ENCODE measurements at places on chromosomes 13 and 19.

- DNase-seq, result no peak
Measured at GRCh38 chr13:80131204-80131603, 209.7 kb downstream of the SPRY2 start.

DNA sequence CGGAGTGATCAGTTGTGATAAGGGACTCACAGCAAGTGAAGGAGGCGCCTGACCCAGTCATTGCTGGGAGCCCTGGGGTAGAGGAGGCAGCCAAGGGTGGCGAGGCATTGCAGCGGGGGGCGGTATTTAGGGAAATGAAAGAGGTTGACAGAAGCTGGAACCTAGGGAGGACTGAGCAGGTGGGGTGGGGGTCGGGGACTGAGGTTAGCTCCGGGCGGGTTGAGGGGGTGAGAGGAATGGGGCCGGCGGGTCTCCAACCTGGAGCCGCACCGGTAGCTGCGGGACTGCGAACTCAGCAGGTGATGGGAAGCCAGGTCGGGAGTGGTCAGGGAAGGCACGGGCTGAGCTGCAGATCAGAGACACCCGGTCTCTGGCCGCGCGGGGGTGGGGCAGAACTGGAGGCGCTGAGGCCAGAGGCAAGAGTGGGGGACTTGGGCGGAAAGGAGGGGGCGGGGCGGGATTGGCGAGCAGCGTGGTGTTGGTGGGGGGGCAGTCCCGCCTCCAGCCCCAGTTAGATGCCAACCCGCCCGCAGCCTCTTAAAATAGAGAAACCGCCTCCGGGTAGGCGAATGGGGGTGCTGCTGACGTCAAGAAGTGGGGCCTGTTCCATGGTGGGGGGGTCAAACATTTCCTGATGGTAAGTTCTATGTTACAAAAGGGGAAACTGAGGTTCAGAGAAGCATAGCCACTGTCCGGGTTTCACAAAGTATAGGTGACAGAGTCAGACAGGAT is 1.5 kb downstream of the MAST3 start:
- DNase-seq, result no peak

DNA sequence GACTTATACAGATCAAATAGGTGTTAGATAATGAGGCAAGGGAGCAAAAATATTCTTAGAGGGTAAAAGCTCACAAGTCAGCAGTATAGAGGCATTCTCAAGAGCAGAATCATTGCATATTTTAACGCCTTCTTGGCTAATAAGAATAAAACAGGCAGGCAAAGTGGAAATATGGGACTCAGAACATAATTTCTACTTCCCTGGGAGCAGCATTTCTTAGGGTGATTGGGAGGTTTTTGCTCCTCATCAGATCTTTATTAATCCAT is 39.6 kb downstream of the LHFPL6 start:
- DNase-seq, result no peak

GRCh38 chr19:16899566-16900075 is 10.8 kb downstream of the F2RL3 start:
- DNase-seq, result no peak

- DNase-seq, result no peak
Measured at GRCh38 chr19:52086481-52086880, 9.1 kb downstream of the ZNF841 start.

DNA sequence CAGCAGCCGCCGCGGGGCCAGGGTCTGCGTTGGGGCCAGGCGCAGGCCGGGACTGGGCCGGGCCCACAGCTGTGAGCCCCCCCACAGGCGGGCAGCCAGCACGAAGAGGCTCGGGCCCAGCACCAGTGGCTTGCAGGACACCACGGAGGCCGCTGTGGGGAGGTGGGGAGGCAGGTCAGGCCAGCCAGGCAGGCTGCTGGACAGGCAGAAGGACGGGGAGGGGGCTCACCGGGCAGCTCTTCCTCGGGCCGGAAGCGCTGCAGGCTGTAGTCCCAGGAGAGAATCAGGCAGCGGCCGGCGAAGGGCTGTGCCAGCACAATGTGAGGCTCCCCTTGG is 8.3 kb downstream of the LGI4 start:
- no peak for DNase-seq

- DNase-seq, result no peak
Measured at GRCh38 chr13:40485611-40486517, 180.6 kb downstream of the FOXO1 start.

- peak; percentile 46 for DNase-seq
Measured at GRCh38 chr19:53394522-53394973, 401 bp upstream of the ZNF765 start.

GRCh38 chr13:112979406-112979902 is 10.4 kb downstream of the MCF2L start:
- DNase-seq, result no peak

DNA sequence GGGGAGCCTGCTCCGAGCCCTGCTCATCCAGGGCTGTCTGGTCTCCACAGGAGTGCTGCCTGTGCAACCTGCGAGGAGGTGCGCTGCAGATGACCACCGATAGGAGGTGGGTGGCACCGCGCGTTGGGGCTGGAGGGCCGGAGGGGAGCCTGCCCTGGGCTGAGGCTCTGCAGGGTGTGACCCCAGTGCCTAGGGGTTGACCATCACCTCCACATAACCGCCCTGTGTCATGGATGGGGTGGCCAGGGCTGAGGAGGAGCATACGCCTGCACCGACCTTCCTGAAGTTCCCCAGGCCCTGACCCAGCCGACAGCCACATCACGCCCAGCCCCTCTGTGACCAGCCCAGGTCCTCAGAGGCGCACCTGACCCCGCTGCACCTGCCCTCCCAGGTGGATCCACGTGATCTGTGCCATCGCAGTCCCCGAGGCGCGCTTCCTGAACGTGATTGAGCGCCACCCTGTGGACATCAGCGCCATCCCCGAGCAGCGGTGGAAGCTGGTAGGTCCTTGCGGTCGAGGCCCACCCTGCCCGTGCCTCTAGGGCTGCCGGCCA is 168.7 kb downstream of the KDM4B start:
- DNase-seq, result no peak

DNA sequence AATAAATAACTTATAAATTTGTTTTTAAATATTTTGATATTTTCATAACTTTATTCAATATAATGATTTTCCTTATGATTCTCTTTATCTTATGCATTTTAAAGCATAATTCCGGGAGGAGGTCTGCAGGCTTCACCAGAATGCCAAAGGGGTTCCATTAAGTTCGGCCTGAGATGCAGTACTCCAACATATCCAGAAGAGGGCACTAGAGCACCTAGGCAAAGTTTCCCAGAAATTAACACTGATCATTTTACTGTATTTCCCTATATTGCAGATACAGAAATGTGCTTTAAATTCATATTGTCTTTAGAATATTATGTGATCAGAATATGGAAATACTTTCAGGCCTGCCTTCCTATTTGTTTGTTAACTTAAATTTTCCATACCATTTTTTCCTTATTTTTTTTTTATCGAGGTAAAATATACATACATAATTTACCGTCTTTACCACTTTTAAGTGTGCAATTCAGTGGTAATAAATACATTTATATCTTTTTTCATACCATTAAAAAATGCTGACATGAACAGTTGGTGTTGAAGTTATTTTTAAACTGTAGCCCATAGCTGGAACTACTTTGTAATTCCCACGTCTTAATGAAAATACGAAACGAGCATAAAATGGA is 58.9 kb upstream of the TM9SF2 start:
- DNase-seq, result peak; percentile 20

- DNase-seq, result no peak
Measured at GRCh38 chr13:95258619-95259194, 42.5 kb downstream of the ABCC4 start.

GRCh38 chr13:111844222-111844671 is 222.7 kb upstream of the SOX1 start:
- no peak for DNase-seq

DNA sequence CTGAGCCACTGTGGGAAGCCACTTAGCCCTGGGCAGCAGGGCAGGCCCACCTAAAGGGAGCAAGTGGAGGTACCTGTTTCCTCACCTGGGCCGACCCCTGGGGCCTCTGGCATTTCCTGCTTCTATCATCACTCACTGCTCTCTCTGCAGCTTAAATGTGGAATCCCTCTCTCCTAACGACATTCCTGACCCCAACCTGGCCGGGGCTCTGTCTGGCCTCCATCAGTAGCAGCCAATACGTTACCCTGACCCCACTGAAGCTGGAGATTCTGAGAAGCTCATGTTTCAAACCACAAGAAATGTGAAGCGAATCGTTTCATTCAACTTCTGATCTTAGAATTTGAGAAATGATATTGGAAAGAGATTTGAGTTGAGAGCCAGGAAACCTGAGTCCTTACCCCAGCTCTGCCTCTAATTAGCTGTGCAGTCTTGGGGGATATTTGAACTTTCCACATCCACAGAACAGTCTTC is 39.9 kb downstream of the DOCK9 start:
- no peak for DNase-seq

DNA sequence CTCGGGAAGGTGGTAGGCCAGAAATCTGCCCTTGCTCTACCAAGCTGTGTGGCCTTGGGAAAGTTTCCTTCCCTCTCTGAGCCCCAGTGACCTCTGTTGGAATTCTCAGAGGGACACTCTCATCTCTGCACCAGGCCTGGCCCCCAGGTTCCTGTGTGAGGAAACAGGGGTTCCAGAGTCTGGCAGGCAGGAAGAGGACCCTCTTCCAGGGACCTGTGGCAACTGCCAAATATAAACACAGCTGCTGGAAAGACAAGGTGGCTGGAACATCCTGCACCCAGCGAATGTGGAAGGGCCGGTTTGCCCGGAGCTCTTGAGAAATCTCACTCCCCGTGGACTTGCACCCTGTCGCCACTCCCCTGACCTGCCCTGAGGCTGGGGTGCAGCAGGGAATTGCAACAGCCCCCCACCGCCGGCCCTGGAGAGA is 52.8 kb downstream of the GADD45B start:
- no peak for DNase-seq

DNA sequence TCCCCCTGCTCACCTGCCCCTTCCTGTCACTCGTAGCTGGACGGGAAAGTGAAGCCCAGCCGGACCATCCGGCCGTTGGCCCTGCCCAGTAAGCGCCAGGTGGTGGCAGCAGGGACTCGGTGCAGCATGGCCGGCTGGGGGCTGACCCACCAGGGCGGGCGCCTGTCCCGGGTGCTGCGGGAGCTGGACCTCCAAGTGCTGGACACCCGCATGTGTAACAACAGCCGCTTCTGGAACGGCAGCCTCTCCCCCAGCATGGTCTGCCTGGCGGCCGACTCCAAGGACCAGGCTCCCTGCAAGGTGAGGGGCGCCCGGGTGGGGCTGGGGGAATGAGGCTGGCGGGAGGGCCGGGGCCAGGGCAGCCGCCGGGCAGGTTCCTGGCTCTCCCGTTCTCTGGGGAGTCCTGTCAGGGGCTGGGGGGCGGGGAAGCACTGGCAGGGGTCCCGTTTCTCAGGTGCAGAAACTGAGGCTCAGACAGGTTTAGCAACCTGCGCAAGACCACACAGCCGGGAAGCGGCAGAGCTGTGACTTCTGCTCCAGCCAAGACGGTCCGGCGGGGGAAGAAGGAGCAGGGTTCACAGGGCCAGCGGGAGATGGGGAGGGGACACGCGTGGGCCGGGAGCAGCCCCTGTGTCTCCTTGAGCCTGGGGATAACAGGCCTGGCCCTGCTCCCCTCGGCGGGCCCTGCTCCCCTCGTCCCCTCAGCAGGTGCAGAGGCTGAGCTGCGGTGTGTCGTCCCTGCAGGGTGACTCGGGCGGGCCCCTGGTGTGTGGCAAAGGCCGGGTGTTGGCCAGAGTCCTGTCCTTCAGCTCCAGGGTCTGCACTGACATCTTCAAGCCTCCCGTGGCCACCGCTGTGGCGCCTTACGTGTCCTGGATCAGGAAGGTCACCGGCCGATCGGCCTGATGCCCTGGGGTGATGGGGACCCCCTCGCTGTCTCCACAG is 5.3 kb downstream of the GZMM start:
- peak; percentile 7 for DNase-seq

DNA sequence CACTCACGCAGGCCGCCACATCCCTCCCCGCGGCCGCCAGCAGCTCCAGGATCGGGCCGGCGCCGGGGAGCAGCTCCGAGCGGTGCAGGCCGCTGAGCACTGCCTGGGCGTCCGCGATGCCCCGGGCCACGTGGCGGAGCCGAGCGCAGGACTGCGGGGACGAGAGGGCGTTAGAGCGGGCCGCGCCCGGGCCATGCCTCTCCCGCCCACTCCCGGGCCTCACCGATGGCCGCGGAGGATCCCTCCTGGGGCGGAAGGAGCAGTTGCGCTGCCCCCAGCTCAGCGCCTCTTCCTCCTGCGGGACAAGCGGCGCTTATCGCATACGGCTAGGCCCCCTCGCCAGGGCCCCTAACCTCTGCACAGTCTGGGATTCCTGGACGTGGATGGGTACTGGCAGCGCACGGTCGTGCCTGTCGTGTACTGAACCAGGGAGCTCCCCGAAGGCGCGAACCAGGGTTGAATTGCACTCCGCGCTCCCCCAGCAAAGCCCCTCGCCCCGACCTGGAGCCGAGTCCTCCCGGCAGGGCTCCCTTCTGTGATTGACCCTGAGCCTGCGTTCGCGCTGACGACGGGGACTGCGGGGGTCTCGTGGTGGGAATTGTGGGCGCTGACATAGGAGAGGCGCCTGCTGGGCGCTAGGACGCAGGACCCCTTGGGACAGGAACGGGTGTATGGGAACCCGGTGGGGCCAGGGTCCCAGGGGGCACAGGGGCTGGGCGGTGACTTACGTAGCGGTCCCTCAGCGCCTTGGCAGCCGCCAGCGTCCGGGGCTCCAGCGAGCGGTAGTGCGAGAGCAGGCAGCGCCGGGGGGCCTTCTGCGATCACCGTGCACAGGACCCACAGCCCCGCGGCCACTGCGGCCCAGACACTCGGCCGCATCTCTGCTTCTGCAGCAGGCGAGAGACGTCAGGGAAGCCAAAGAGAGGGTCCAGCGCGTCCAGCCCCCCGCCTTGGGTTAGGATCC is 673 bp downstream of the IFNL4 start:
- no peak for DNase-seq

- DNase-seq, result no peak
Measured at GRCh38 chr19:45947926-45948325, 25.7 kb downstream of the NOVA2 start.

DNA sequence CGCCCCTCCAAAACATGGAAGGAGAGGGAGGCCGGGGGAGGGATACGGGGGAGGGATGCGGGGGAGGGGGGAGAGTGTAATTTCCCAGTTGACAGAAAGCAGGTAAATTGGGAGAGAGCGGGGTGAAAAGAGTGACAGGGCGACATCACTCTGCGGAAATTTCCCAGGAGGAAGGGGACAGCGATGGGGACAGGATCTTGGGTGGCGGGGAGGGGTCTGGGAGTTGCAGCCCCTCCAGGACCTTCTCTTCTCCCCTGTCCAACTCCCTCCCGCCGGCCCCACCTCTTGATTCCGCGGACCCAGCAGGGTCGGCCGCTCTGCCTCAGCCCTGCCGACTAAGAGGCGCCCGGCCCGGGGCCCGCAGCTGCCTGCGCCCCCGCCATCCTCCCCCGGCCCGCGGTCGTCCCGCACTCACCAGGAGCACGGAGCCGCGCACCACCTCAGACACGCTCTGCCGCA is 108.0 kb upstream of the DOCK9 start:
- peak; percentile 63 for DNase-seq
